Fibroblast of the aortic adventitia (primary cell): ENCODE measurements at places on chromosomes 6 and 20. TPM values are rescaled to one million over a fixed set of nuclear protein-coding genes. Genes with fewer than 3 reads are reported as not detected.

TP53TG5 gene
- 0.09 TPM in 1 of 2 replicates, not detected in the other for total RNA-seq

SMIM8 gene
- 5.4 and 9.7 TPM in 2 replicates for total RNA-seq

ZNF341 gene
- total RNA-seq: 0.90 and 1.5 TPM in 2 replicates

GRIK2 gene
- 8.3 and 8.9 TPM in 2 replicates for total RNA-seq

SIRPG gene
- not detected in 2 replicates for total RNA-seq

DEF6 gene
- total RNA-seq: 0.18 and 1.1 TPM in 2 replicates

ELOVL2 gene
- 0.16 and 0.18 TPM in 2 replicates for total RNA-seq

SCAF8 gene
- 23.6 and 47.6 TPM in 2 replicates for total RNA-seq

CARMIL1 gene
- total RNA-seq: 23.9 and 38.7 TPM in 2 replicates

TSPO2 gene
- not detected in 2 replicates for total RNA-seq

MRPS26 gene
- total RNA-seq: 19.1 and 52.3 TPM in 2 replicates

CRISP3 gene
- total RNA-seq: not detected in 2 replicates

COL19A1 gene
- under 0.01 and 0.09 TPM in 2 replicates for total RNA-seq

SLC22A2 gene
- total RNA-seq: not detected in 2 replicates

KCNQ5 gene
- total RNA-seq: 2.6 and 9.4 TPM in 2 replicates

NSFL1C gene
- total RNA-seq: 24.1 and 26.9 TPM in 2 replicates

CST2 gene
- 0.36 TPM in 1 of 2 replicates, not detected in the other for total RNA-seq

UBE2C gene
- 0.49 and 53.3 TPM in 2 replicates for total RNA-seq

SLC17A3 gene
- total RNA-seq: 1.1 TPM in 1 of 2 replicates, not detected in the other

ARMH2 gene
- total RNA-seq: not detected in 2 replicates

C2 gene
- 4.4 and 48.2 TPM in 2 replicates for total RNA-seq

SNTA1 gene
- total RNA-seq: 25.7 and 28.6 TPM in 2 replicates

DAAM2 gene
- 3.4 and 11.5 TPM in 2 replicates for total RNA-seq

PRDM13 gene
- not detected in 2 replicates for total RNA-seq

ARG1 gene
- total RNA-seq: not detected in 2 replicates

KIF25 gene
- not detected in 2 replicates for total RNA-seq

MMP24 gene
- 0.16 and 0.81 TPM in 2 replicates for total RNA-seq

IL17F gene
- not detected in 2 replicates for total RNA-seq

SUPT3H gene
- 10.6 and 13.4 TPM in 2 replicates for total RNA-seq

CD109 gene
- total RNA-seq: 39.2 and 170 TPM in 2 replicates

FAM83D gene
- total RNA-seq: 2.2 and 16.7 TPM in 2 replicates

CEBPB gene
- total RNA-seq: 38.1 TPM in 2 replicates

LY6G6C gene
- not detected in 2 replicates for total RNA-seq

ECT2L gene
- total RNA-seq: under 0.01 and 3.3 TPM in 2 replicates

TBC1D7 gene
- 15.8 and 44.2 TPM in 2 replicates for total RNA-seq

C6orf52 gene
- total RNA-seq: 0.27 TPM in 1 of 2 replicates, not detected in the other

KCNB1 gene
- total RNA-seq: 0.27 and 0.41 TPM in 2 replicates

RPS10 gene
- 1,593 and 2,945 TPM in 2 replicates for total RNA-seq

BPI gene
- total RNA-seq: 1.4 TPM in 1 of 2 replicates, not detected in the other

DACT2 gene
- total RNA-seq: 0.27 and 0.98 TPM in 2 replicates

SH3BGRL2 gene
- total RNA-seq: 4.1 and 6.6 TPM in 2 replicates

GPR63 gene
- total RNA-seq: under 0.01 and 0.27 TPM in 2 replicates

DTNBP1 gene
- total RNA-seq: 5.8 and 6.9 TPM in 2 replicates

AFG1L gene
- total RNA-seq: 3.7 and 6.0 TPM in 2 replicates

ZBTB2 gene
- 1.4 and 14.0 TPM in 2 replicates for total RNA-seq

BFSP1 gene
- total RNA-seq: 1.3 and 3.5 TPM in 2 replicates

NMBR gene
- not detected in 2 replicates for total RNA-seq

MDFI gene
- 0.09 TPM in 1 of 2 replicates, not detected in the other for total RNA-seq

BCAS1 gene
- 0.09 and 2.3 TPM in 2 replicates for total RNA-seq

ENPP1 gene
- total RNA-seq: 5.6 and 7.4 TPM in 2 replicates

OLIG3 gene
- total RNA-seq: 0.74 TPM in 1 of 2 replicates, not detected in the other

LAMA2 gene
- total RNA-seq: 99.1 and 103 TPM in 2 replicates

DYNLT2 gene
- total RNA-seq: 1.7 and 2.0 TPM in 2 replicates

PNISR gene
- 60.4 and 69.4 TPM in 2 replicates for total RNA-seq

WFDC10B gene
- not detected in 2 replicates for total RNA-seq
